ENCODE measurements at places on chromosomes 2 and 18.

- no peak for DNase-seq
Measured at GRCh38 chr2:230898016-230898712, 26.9 kb downstream of the GPR55 start.

- no peak for DNase-seq
Measured at GRCh38 chr2:37827911-37828511, 97.1 kb upstream of the RMDN2 start.

DNA sequence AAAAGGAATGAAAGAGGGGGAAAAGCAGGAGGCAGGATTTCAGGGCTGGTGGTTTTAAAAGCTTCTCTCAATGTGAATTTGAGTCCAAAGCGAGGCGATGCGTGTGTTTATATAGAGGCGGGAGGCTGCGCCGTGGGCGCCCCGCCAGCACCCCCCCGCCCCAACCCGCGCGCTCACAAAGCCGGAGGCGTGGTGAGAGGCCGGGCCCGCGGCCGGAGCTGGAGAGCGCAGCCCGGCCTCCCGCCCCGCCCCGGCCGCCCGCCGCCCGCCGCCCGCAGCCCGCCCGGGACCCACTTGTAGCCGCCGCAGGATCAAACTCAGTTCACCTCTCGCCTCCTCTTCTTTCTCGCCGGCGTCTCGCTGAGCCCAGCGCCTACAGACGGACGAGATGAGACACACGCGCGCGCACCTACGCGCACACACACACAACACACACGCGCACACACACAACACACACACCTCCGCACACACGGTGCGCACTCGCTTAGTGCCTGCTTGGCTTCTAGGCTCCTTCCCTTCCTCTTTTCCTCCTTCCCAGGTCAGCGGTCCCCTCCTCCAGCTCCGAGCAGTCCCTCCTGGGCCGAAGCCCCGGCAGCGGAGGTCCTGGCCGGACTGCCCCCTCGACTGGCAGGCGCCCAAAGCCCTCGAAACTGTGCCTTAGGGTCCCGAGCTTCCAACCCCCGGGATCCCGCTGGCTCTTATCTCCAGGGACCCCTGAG lies 1.3 kb upstream of the CYP26B1 start:
- DNase-seq = no peak

- no peak for DNase-seq
Measured at GRCh38 chr2:16785149-16785548, 119.5 kb upstream of the CYRIA start.

GRCh38 chr2:39573276-39573675 lies 92.4 kb upstream of the TMEM178A start:
- DNase-seq = no peak

- peak; percentile 67 for DNase-seq
Measured at GRCh38 chr2:86037141-86037794, 68.4 kb downstream of the POLR1A start.

DNA sequence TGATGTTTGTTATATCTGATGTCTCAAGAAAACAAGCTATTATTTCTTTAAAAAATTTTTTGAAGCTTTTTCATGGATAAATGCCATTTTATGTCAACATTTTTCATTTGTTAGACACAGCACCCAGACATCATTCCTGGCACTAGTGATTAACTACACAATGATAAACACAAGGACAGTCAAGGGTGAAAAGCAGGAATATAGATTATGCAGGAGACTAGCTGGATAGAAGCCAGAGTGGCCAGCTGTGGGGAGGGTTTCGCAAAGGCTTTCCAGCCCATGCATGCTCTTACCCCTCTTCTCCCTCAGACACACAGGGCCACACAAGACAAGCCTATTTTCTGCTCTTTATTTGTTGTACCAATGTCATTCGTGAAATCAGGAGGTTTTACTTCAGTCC lies 127.1 kb upstream of the TTC39C start:
- DNase-seq = no peak

- no peak for DNase-seq
Measured at GRCh38 chr2:174771136-174771535, 6.9 kb upstream of the CHRNA1 start.

DNA sequence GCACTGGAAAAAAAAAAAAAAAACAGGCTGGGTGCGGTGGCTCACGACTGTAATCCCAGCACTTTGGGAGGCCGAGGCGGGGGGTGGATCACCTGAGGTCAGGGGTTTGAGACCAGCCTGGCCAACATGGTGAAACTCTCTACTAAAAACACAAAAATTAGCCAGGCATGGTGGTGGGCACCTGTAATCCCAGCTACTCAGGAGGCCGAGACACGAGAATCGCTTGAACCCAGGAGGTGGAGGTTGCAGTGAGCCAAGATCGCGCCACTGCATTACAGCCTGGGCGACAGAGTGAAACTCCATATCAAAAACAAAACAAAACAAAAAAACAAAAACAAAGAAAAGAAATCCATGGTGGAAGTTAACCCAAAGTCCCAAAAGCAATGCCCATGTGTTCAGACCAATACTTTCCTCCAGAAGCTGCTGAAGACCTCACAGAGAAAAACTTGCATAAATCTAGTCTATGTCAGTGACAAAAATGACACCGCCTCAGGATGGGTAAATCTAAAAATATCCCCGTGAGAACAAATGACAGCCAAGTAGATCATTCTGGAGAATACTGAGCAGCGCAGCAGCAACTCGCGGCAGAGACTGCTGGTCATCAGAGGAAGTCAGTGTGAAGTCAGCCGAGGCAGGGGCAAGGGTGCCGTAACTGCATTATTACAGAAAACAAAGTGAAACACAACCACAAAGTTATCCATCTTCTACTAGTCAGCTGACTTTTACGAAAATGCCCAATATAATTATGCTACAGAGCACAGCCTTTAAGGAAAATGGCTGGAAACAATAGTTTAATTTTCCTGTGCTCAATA lies 41.0 kb downstream of the LPIN2 start:
- peak; percentile 72 for DNase-seq

- no peak for DNase-seq
Measured at GRCh38 chr2:225556461-225556860, 157.0 kb downstream of the NYAP2 start.

DNA sequence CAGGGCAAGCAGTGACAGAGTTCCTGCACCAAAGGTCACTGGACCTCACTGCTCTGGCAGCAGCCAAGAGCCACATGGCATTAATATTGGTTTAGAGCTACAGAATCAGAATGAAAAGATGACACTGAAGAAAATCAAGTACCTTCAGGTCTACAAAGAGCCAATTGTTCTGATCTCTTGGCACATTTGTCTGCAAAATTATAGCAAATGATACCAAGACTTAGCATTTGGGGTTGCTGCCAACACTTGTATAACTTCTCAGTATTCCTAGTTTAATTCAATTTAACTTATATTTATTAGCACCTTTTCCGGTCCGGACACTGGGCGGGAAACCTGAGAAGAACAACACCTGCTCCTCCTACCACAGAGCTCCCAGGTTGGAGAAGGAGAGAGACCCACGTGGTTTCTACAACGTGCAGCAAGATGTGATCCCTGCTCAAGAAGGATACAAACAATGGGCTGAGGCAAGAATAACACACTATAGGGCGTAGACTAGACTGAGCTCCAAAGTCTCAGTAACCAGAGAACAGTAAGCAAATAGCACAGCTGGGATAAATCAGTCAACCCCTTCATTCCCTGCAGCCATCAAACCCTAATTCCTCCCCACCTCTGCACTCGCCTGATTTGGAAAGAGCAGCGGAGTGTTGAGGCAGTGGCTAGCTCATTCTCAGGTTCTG lies 2.4 kb downstream of the LRRC30 start:
- DNase-seq = no peak

DNA sequence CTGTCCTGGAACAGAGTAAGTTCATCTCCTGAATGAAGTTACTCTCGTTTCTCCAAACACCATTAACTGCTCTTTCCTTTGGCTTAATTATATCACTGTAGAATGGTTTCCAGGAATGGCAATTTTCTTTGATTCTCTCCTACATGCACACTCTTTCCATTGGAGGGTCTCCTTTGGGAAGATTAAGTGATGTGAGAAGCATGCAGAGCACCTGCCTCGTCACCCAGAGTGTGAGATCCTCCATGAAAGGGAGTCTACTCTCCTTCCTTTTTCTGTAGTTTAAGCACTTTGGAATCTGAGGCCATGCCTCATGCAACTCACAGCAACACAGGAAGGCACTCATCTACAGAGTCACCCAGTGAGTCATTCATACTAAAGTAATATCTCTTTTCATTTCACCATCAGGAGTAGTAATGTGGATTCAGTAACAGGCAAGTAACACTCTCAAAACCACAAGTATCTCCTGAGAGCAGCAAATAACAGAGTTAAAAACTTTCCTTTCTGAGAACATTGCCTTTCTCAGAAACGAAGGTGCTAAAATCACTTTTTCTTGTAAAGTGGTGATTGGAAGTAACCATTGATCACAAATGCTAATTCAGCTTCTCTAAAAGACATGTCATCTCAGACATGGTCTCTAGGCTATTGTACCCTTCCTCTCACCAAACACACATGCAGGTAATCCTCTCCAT lies 52.8 kb upstream of the IL1RL1 start:
- peak; percentile 38 for DNase-seq

DNA sequence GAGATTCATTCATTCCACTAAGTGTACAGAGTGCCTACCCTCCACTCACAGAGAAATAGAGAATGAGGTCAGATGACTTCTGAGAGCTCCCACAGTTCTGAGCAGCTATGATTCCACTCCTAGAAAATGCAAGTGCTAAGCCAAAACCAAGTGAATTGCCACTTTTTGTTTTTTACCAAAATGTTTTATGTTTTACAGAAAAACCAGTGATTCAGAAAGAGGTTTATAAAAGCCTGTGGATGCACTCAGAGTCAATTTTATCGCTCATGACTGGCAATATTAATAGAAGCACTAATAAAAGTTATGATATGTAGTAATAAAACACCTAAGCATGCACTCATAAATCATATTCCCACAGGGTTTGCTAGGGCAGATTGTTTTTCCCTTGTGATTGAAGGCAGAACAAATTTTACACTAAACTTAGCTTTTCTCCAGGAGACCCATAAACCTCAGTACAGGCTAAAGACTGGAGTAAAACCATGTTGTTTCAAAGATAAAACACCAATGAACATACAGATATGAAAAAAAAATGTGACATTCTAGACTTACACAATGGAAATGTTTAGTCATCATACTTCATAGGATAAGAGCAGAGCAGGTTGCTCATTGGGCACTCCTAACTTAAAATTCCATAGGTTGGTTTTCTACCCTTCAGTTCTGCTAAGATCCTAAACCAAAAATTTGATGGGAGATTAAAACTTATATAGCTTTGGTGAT lies 67.5 kb downstream of the PDK1 start:
- no peak for DNase-seq

GRCh38 chr18:48962252-48962993 lies 11.7 kb upstream of the SMAD7 start:
- no peak for DNase-seq

- no peak for DNase-seq
Measured at GRCh38 chr2:169472249-169472648, 7.0 kb upstream of the BBS5 start.

- no peak for DNase-seq
Measured at GRCh38 chr2:195488567-195488966, 168.5 kb upstream of the SLC39A10 start.

DNA sequence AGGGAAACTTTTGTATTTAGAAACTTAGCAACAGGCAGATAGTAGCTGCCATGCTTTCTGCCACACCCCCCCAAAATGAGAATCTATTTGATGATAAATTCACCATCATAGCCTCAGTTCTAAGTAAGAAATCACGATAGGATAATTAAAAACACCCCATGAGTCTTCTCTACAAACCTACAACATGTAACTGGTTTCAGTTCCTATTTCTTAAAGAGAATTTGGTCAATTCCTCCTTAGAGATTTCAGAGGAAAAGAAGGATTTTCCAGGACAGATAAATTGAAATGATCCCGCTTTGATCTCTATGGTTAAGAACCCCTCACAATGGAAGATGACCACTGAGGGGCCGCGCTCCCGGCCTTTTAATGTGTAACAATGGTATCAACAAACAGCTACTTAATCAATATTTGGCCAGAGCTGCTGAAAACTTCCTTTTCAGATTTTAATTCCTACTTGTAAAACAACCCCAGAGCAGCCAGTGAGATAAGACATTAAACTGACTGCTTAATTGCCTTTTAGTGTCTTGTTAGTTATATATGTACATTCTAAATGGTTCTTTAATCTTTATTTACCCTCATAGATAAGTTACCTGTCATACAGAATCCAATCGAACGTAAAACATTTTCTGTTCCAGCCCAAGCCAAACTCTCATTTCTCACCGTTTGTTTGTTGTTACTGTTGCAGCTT lies 10.1 kb downstream of the PAX3 start:
- no peak for DNase-seq

- no peak for DNase-seq
Measured at GRCh38 chr2:161245671-161246070, 62.6 kb upstream of the PSMD14 start.

DNA sequence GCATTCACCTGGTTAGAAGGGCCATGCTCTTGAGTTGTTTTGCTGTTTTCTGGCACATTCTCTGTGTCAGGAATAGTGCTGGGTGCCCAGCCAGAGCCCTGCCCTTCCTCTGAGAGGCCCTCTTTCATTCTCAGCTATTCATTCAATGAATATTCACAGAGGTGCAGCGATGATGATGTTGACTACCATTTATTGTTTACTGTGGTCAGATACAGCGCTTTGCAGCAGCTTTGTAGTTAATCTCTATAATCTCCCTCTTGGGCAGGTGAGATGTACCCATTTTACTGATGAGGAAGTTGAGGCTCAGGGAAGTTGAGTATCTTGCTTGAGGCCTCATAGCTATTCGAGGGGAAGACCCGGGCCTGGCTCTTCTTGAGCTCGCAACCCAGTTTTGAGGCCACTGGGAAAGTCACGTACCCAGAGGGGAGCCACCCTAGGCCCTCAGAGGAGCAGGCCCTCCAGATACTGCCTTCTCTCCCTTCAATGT lies 9.9 kb downstream of the INHBB start:
- DNase-seq = no peak

- no peak for DNase-seq
Measured at GRCh38 chr18:77086034-77086433, 46.5 kb downstream of the MBP start.

GRCh38 chr2:32060266-32060665 lies 3.1 kb upstream of the SPAST start:
- DNase-seq = no peak

DNA sequence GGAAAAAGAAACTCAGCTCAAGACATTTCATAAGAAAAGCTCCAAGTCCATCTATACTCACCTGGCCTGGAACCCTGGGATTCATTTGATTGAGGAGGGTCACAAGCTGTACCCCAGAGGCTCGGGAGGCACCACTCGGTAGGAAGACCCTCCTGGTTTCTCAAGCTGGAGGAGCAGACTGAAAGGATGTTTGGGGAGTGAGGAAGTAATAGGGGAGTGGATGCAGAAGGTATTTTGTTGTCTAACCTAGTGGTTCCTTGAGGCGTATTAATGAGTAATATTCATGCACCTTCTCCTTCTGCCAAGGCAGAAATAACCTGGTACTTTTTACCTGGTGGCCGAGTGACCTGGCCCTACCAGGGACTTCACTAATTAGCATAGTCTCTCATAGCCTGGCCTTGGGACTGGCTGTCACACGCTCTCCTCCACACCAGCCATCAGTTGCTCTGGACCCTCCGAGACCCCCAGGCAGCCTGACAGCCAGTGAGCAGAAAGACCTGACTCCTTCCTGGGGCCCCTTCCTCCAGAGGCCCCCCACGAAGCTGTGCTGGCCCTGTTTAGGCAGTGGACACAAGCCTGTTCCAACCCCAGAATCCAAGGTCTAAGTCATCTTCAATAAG lies 161.4 kb downstream of the BCL2 start:
- no peak for DNase-seq

Measured in CD4-positive, alpha-beta T cell treated with Interleukin-6 for 4 hours (primary cell).